Activated T-helper 1 cell treated with anti-CD3 and anti-CD28 coated beads, Interleukin-2, amount 50 U/mL, for 16 hours (primary cell): ENCODE measurements at places on chromosomes 11 and 22.
A peak's percentile ranks its signal among the peaks of the same experiment; 100 is the strongest.

GRCh38 chr11:46352063-46352841, 5.0 kb downstream of the DGKZ start:
- DNase-seq, result peak; percentile 66

DNA sequence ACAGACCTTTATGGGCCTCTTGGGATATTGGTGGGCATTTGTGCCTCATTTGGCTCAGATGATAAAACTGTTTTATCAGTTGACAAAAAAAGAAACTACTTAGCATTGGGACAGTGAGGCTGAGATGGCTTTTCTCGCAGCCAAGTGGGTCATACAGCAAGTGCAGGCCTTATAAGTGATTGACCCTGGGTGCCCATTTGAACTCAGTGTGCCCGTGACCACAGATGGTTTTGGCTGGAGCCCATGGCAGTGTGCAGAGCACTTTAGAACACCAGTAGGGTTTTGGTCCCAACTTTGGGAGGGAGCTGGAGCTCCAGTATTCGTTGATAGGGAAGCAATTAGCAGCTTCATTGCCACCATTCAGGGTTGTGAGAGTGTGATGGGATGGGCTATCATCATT, 404.5 kb upstream of the LARGE1 start:
- no peak for DNase-seq

DNA sequence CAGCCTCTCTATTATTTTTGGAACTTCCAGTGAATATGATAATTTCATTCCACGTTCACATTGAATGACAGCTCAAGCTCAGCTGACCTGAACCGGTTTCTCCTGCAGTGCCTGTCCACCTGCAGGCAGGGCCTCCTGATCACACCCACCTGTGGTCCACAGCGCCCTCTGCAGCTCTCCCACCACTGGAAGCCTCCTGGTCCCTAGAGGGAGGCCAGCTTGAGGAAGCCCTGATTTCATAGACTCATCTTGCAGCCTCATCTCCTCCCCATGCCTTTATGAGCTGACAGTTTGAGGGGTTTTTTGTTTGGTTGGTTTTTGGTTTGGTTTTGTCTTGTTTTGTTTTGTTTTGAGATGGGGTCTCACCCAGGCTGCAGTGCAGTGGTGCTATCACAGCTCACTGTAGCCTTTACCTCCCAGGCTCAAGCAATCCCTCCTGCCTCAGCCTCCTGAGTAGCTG, 29.9 kb upstream of the MALAT1 start:
- no peak for DNase-seq

DNA sequence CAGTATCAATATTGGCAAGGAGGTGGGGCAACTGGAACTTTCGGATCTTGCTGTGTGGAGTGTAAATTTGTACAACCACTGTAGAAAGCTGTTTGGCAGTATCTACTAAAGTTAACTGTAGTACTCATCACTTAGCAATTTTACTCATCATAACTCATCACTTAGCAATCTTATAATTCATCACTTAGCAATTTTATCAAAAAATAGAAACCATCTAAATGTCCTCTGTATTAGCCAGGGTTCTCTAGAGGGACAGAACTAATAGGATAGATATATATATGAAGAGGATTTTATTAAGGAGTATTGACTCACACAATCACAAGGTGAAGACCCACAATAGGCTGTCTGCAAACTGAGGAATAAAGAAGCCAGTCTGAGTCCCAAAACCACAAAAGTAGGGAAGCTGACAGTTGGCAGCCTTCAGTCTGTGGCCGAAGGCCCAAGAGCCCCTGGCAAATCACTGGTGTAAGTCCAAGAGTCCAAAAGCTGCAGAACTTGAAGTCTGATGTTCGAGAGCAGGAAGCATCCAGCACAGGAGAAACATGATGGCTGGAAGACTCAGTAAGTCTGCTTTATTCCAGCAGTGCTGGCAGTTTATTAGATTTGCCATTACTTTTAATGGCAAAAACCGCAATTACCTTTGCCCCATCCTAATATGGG, 92.9 kb upstream of the USP47 start:
- DNase-seq, result no peak

DNA sequence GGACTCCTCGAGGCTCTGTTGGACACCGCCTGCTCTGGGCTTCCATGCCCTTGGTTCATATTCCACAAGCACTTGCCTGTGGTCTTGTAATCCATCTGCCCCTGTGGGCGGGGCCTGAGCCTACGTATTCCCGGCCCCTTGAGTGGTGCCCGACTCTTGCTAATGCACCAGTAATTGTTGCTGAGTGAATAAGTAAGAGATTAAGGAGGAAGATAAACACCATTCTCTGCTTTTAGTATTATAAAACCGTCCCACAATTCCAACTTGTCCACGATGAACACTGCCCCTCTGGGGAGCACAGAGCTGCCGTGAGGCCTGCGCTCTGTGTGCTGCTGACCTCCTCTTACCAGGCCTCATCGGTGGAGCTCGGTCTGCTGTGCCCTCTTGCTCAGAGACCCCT, 50.3 kb downstream of the MICAL2 start:
- no peak for DNase-seq

DNA sequence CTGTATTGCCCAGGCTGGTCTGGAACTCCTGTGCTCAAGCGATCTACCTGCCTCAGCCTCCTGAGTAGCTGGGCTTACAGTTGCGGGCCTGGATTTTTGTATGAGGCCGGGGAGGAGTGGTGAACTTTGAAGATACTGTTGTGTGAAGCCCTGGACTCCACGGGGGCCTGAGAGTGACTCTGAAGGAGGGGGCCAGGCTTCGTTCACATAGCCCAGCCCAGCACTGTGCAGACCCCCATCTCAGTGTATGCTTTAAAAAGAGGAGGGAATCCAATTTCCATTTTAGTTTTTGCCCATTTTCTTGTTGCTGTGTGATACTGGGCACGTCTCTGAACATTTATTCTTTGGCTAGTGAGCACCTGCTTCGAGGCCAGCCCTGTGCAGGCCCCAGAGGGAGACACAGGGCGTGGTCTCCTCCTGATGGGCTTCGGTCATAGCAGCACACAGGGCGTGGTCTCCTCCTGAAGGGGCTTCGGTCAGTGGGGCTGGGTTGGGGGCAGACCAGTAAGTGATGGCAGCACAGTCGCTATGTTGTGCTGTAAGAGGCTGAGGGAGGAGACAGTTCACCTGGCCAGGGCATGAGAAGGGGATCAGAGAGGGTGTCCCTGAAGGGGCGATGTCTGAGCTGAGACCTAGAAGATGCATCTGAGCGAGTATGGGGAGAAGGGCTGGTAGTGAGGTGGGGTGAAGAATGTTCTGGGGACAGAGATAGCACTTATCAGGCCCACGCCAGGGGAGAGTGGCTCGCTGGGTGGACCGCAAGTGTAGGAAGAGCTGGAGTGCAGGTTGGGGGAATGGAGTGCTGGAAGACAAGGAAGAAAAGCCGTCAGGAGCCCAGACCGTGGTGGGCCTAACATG, 14.0 kb downstream of the SAMM50 start:
- DNase-seq, result no peak

GRCh38 chr11:118842369-118842768, 41.3 kb upstream of the CXCR5 start:
- no peak for DNase-seq

DNA sequence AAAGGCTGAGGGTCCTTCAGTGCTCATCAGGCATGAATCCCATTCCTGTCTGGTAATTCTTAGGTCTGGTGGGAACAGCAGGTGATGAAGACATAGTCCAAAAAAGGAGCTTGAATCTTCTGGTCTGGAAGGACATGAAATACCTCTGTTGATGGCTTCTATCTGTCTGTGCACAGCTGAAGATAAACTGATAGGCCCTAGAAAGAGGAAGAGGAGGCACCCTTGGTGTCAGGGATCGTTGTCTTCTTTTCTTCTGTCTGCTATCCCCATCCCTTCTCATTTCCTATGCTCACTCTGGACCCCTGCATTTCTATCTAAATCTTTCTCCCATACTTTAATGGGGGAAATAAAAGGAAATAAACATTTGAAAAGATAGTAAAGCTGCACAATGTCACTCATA, 9.4 kb downstream of the AGBL2 start:
- DNase-seq, result no peak

- DNase-seq, result no peak
Measured at GRCh38 chr11:82080160-82080559, 653.5 kb downstream of the FAM181B start.

GRCh38 chr11:32983506-32983905, 32.2 kb upstream of the DEPDC7 start:
- DNase-seq, result no peak

DNA sequence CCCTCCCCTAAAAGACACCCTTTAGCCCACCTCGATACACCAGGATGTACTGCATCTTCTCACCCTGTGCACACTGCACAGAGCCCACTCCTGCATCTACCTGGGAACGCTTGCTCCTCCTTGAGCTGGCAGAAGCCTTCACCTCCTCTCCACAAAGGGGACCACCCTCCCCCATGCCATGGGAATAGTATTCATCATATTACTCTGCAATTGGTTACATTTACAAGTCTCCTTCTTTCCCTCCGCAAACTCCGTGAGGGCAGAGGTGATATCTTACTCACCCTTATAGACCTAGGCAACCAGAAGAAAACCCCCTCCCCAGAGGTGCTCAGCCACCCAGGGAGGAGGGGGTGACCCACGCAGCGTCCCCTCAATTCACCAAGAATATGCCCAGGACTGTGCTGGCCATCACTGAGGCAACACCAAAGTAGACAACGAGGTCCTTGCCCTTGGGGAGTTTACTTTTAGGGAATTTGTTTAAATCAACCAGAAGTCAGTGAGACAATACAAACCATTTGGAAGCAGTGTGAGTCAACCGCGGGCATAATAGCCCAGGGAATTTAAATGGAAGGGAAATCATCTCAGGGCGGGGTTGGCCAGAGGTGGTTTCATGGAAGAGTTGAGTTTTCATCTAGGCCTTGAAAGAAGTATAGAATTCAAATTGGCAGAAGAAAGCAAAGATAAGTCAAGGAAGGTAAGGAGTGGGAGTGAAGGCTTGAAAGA, 214.5 kb downstream of the BARX2 start:
- no peak for DNase-seq

DNA sequence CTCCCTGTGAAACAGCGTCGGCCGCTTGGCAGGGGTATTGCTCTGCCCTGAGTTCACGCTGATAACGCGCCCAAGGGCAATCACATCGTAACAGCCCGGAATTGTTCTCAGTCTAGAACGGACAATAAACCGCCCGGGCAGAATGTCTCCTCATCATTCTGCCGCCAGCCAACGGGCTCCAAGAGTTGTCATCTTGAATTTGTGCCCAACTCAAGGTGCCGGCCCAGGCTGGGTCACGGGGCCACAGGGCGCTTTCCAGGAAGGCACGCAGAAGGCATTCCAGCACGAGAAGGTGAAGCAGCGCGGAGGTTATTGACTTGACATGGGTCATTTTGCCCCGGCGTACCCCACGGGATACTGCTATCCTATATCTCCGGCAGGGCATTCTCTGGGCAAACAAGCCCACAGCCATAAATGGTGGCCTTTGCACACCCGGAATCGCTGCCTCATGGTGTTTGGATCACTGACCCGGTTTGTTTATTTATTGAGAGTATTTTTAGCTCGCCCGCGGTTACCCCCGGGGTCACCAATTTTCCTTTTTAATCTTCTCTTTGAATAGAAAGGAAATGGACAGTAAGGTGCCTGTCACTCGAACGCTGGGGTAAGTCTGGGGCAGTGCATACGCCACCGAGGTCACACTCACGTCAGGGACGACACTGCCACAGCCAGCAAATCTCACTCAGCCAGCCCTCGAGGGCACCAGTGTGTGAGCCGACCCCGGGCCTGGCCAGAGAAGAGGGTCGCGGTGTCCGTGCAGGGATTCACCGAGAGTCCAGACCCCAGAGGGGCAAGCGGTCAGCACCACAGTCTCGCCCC, 72.4 kb upstream of the FGF3 start:
- no peak for DNase-seq

- no peak for DNase-seq
Measured at GRCh38 chr22:38452373-38453065, 2.5 kb downstream of the KCNJ4 start.

GRCh38 chr11:5288108-5288905, 13.4 kb downstream of the OR51B4 start:
- DNase-seq, result no peak

GRCh38 chr11:9663699-9664275, at the start of gene SWAP70:
SWAP70 (plus strand) TSS chr11:9664077; CDS start chr11:9664180, 103 bp downstream.
- peak; percentile 37 for DNase-seq

DNA sequence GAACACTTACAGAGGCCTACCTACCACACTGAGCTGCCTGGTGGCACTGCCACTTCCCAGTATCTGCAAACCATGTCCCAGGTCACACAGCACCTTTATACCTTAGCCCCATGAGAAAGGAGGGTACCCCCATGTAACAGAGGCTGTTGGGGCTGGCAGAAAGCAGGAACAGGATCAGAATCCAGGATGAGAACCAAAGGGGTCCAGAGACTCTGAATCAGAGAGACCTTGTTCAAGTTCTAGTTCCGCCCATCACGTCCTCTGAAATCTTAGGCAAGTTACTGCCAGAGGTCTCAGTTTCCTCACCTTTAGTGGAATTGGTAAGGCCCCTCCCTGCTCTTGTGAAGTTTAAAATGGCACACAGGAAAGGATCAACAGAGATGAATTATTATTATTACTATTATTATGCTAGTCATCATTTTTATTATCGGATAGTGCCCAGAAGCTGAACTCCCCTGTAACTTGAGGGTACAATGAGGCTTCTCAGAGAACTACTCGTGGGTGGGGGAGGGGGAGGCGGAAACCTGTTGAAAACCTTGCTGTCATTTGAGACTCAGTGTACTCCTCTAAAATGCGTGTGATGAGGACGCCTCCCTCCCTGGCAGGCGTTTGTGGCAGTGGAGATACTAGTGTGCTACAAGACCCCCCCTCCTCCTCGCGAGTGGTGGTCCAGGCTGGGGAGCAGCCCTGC, 9.3 kb downstream of the SELENOM start:
- no peak for DNase-seq

GRCh38 chr22:50101870-50102565, 12.2 kb downstream of the MOV10L1 start:
- DNase-seq, result no peak

DNA sequence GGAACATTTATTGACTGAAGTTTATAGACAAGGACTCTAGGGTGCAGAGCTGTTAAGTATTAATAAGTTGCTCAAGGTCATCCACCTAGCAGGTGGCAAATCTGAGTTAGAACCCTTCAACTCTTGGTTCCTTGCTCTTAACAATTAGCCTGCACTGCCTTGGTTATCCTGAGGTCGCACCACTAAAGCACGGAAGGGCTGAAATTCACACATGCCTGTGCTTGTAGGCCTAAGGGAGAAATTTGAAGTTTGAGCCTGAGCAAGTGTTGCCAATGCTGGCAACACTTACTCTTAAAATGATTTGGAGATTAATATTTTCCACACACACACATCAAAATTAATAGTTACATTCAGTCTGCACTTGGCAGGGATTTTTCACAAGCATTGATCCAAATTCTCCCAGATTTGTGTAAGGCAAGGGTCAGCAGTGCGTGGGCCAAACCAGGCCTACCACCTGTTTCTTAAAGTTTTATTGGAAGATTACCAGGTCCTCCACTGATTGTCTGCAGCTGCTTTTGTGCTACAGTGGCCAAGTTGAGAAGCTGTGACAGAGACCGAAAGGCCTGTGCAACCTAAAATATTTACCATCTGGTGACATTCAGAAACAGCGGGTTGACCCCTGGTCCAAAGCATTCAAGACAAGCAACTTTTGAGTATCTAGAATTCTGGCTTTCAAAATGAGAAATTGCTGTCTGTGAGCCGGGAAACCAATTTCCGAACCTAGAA, 16.3 kb downstream of the APOL5 start:
- DNase-seq, result no peak
